T-cell (primary cell): ENCODE measurements at places on chromosomes 11 and 22. TPM values are rescaled to one million over a fixed set of nuclear protein-coding genes. Genes with fewer than 3 reads are reported as not detected.

GSTT2B gene
- total RNA-seq: not detected

KCTD17 gene
- 35.2 TPM for total RNA-seq

CYP2R1 gene
- total RNA-seq: 19.1 TPM

DNA sequence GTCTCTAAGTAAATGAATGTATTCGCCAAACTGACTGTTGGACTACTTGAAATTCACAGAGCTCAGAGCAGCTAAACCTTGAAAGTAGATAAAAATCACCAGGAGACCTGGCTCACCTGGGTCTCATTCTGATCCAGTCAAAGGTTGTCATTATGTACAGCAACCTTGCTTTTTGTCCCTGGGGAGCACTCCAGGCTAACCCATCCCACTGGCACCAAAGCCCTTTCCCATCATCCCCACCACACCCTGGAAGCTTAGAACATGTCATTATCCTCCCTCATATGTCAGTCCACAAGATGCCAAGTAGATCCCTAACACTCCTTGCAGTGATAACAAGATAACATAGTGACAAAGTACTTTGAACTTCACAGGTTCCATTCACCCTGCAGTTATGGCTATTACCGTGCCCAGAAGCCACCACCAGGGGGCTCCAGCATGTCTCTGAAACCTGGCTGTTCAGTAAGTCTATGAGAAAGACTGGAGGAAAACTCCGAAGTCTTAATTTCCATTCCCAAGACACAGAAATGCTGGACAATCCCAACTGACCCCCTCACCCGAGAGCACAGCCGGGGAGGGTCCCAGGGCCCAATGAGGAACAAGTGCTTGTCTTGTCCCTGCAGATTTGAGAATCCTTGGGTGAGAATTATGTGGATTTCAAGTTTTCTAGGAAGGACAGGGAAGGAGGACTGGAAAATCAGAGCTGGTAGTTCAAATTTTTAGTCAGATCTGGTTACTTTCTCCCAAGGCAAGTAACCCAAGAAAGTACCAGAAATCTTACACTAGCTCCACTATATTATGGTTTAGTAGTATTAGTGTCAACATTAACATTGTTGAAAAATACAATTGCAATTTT is 43.0 kb upstream of the USP47 start:
- DNase-seq: peak; percentile 69

DNA sequence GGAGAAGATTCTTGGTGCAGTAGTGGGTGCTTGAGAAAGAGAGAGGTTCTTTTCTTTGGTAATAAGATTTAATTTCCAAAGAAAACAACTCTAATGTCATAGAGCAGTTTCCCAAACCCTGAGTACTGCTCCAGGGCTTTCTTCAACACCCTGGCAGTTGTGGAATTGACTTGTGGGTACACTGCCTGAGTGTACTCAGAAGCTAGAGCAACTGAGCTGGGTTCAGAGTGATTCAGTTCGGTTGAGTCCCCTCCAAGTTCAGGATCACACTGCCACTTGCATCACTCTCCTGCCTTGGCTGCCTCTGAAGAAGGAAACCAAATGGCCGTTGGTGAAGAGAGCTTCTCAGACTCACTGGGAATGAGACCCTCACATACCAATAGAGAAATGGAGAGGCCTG is 5.3 kb downstream of the DMC1 start:
- no peak for DNase-seq

DNA sequence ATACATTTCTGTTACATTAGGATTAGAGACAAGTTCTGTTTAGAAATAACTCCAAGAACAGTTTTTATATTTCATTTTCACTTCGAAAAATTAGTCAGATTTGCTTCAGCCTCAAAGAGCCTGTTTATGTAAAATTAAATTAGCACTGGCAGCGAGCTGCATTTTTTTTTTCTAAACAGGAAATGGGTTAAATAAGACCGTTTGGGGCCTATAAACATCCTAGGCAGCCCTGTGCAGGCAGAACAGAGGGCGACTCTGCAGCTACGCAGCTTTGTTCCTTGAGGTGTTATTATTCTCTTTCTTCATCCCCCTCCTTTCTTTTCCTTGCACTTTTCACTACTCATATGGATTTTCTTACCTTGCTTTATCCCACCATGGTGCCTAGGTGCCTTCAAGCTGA is 48.7 kb downstream of the CWC15 start:
- DNase-seq: no peak

- peak; percentile 28 for DNase-seq
These were observed 827 bp downstream of the GSC2 start for GRCh38 chr22:19149047-19149883.

DNA sequence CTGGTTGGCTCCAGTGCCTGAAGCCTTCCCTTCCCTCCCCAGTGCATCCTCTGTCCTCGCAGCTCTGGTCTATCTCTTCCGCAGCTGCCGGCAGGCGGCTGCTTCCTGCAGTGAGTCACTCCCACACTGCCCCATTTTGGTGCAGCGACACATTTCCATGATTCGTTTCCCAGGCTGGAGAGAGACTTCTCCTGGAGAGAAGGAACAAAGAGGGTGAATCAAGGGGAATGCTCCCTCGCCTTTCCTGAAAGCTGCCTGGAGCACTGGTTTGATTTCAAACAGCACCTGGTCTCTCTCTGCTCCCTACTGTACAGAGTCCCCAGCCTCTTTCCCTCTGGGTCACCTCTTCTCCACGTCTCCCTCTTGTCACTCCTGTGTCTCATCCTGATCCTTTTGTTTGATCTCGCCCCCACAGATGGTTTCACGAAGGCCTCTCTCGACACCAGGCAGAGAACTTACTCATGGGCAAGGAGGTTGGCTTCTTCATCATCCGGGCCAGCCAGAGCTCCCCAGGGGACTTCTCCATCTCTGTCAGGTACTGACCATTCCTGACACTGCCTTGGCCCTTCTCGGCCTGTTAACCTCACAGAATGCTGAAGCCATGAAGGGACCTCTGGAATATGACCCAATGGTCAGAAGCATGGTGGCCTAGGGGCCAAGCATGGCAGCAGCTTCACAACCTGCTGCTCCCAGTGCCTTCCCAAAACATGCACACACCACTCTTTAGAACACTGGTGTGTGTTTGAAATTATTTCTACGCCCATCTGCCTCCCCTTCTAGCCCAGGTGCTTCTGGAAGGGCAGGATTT is at the start of gene TMA7B:
TSS of gene TMA7B (plus strand) at position 758 of the 808 bp plus-strand sequence. CDS start 3,978 bp downstream, outside the sequence.
- peak; percentile 21 for DNase-seq

DNA sequence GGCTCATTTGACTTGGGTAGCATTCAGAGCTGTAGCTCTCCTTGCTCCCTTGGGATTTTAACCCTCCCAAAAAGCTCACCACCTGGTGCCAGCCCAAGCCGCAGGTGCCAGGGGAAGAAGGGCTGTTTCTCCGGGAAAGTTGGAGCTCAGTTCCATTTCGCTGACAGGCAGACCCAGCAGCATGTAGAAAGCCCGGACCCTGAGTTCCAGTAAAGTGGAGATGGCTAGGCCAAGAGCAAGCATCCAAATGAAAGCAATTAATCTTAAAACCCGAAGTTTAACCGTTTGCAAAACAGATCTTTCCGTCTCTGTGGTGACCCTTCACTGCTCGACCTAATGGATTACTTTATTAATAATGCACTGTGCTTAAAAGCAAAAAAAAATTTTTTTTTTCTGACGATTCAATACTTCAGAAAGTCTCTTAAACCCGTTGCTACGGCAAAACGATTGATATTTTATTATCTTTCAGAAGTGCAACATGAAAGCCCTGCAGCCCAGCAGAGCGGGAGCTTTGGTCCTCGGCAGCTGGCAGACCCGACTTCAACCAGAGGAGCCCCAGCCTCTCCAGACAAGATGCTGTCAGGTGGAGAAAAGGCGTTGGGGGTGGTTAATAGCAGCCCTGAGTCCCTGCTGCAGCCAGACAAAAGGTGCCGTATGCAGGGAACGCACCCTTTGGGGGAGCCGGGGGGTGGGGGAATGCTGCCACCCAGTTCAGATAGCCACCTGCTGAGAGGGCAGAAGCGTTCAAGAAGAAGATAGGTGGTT is 3.3 kb downstream of the LMO1 start:
- no peak for DNase-seq

DNA sequence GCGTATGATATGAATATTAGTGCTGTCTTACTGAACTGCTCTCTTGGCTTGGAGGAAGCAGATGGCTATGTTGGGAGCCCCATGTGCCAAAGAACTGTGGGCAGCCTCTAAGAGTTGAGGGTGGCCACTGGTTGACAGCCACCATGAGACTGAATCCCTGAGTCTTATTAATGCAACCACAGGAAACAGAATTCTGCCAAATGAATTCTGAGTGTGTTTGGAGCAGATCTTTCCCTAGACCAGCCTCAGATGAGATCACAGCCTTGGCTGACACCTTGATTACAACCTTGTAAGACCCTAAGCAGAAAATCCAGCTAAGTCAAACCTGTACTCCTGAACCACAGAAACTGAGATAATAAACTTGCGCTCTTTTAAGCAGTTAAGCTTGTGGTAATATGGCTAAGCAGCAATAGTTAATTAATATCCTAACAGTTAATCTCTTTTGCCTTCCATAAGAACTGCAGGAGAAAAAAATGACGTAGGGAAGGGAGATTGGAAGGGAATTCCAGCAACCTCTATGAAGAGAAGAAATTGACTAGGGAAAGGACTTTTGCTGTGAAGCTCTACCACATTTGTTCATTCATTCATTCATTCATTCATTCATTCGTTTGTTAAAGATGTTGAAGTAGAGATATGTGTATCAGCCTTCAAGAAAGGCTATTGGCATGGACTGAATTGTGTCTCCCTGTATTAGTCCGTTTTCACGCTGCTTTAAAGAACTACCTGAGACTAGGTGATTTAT is 26.8 kb downstream of the ADM start:
- no peak for DNase-seq

DNA sequence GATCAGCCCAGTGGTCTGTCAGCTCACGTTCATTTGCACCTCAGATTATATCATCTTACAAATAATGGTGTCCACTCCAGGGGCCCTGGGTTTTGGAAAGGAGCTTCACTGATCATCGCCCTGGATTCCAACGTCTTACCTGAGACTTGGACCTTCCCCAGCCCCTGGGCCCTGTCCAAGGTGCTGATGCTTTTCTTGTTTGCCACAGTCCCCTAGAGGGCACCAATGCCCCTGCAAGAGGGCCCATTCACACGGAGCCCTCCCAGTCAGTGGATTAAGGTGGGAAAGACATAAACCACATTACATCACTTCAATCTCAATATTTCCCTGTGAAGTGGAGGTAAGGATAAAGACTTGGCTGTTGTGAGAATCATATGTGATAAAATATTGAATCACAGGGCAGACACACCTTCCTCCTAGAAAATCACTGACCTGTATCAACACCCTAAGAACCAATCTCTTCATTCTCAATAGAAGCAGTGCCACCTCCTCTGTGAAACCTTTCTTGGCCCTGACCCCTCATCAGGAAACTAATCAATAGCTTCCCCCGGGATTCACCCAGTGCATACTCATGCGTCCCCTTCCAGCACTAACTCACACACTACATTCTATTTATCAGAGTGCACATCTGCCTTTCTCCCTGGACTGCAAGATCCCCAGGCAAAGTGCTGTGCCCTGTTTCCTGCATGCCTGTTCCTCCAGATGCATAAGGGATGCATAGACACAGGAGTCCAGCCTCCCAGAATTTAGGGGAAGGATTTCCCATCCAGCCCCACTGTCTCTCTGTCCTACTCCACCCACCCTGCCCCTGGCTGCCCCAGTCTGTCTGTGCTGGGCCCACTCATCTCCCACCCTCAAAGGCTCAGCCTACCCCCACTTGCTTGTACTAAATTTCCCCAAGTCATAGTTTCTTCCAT is 167.0 kb downstream of the BUD13 start:
- DNase-seq: no peak

- DNase-seq: no peak
These were observed 47.2 kb downstream of the MCHR1 start for GRCh38 chr22:40726514-40726913.

- DNase-seq: no peak
These were observed 473.7 kb downstream of the JRKL start for GRCh38 chr11:96863520-96863919.

DNA sequence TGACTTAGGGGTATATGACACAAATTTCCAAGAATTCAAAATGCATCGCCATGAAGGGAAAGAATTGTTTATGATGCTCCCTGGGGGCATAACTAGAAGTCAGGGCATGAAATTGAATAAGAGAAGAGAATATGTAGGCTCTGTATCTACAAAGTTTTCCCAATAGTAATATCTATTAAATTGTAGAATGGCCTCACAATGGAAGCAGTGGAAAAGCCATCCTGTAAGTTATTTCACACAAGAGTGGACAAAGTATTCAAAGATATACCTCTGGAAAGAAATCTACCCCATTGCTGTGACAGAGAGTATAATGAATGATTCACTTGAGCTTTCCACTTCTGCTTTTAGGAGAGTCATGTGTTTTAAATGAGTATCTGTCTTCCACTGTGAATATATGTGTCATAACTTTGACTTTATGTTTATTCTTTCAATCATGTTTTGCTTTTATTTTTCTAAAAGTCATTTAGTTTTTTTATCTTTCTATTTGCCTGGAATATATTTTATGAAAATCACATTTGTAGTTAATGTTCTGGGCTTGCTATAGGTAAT is 65.7 kb upstream of the DDI1 start:
- DNase-seq: no peak

- DNase-seq: peak; percentile 46
These were observed 25.8 kb upstream of the TREH start for GRCh38 chr11:118705111-118705741.

DNA sequence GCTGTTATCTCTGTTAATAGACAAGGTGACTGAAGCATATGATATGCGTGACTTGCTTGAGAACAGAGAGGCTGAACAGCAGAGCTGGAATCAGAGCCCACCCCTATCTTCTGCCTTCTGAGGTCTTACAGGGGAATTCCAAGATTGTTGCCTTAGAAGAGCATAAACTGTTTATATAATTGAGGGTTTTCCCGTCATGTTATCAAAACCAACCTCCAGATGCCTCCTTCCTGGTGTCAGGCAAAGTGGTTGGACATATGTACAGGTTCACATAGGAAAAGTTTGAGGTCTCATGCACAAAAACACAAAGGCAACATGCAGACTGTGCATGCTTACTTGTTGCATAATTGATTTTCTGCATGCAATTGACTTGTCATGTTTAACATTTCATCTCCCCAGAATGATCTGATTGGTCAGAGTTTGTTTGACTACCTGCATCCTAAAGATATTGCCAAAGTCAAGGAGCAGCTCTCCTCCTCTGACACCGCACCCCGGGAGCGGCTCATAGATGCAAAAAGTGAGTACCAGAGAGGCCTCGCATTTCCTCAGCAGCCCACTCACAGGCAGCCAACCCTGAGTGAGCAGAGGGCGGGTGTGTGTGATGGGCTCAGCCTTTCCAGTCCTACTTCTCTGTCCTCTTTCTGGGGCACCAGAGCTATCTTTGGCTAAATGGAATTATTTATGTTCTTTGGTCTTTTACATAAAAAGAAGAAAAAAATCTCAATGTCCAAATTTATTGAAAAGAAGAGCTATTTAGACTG is 88.9 kb downstream of the BMAL1 start:
- no peak for DNase-seq

- no peak for DNase-seq
These were observed 340.8 kb downstream of the MN1 start for GRCh38 chr22:27460591-27461347.
